ENCODE measurements at places on chromosomes 6 and 20. TPM values are rescaled to one million over a fixed set of nuclear protein-coding genes. Genes with fewer than 3 reads are reported as not detected.

The FUT9 gene
- total RNA-seq, result not detected

The ETV7 gene
- 0.27 TPM for total RNA-seq

The CAGE1 gene
- total RNA-seq, result 0.09 TPM

The WFDC12 gene
- total RNA-seq, result not detected

The MCM3 gene
- total RNA-seq, result 91.9 TPM

The ABHD16B gene
- total RNA-seq, result not detected

The EBF4 gene
- total RNA-seq, result 0.99 TPM

The GATA5 gene
- total RNA-seq, result not detected

The SOBP gene
- 2.2 TPM for total RNA-seq

The XKR7 gene
- total RNA-seq, result not detected

The HLA-DPA1 gene
- 3.5 TPM for total RNA-seq

The CTAGE9 gene
- not detected for total RNA-seq

The ULBP1 gene
- 0.09 TPM for total RNA-seq

The POU5F1 gene
- total RNA-seq, result not detected

The AKAP12 gene
- 226 TPM for total RNA-seq

The SLPI gene
- total RNA-seq, result 0.19 TPM

The ANKRD66 gene
- not detected for total RNA-seq

The GRM1 gene
- total RNA-seq, result under 0.01 TPM

The SLC24A3 gene
- 0.19 TPM for total RNA-seq

The PDYN gene
- not detected for total RNA-seq

Data from endothelial cell of coronary artery (primary cell).